Ammon's horn (tissue), 1 donor: ENCODE measurements at places on chromosomes 12 and 14.

GRCh38 chr14:28867571-28867970 is 101.0 kb downstream of the FOXG1 start:
- peak; percentile 17 for DNase-seq

DNA sequence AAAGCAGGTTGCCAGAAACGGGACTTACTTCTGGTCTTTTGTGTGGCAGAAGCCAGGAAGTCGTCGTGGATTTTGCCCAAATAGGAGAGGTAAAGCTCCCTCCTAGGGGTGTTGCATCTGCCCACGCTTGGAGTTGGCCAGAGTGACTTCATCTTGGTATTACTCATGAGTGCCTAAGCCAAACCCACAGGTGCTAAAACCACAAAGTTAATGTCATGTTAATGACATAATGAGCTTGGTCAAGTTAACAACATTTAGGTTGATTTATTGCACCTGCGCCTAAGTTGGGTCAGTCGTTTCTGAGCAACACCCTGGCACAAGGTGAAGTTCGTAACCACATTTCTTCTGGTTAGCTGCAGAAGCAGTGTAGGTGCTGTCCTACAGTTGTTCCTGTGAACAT is 225.2 kb downstream of the FUT8 start:
- DNase-seq, result no peak

- DNase-seq, result no peak
Measured at GRCh38 chr14:50340963-50341362, 28.8 kb downstream of the DMAC2L start.

GRCh38 chr12:62724947-62725451 is 210.0 kb downstream of the PPM1H start:
- DNase-seq, result no peak
